Stimulated activated CD4-positive, alpha-beta T cell treated with anti-CD3 and anti-CD28 coated beads, Interleukin-1b, Interleukin-23, amount 100 ng/mL, for 4 hours (primary cell): ENCODE measurements at places on chromosomes 5 and 9.

DNA sequence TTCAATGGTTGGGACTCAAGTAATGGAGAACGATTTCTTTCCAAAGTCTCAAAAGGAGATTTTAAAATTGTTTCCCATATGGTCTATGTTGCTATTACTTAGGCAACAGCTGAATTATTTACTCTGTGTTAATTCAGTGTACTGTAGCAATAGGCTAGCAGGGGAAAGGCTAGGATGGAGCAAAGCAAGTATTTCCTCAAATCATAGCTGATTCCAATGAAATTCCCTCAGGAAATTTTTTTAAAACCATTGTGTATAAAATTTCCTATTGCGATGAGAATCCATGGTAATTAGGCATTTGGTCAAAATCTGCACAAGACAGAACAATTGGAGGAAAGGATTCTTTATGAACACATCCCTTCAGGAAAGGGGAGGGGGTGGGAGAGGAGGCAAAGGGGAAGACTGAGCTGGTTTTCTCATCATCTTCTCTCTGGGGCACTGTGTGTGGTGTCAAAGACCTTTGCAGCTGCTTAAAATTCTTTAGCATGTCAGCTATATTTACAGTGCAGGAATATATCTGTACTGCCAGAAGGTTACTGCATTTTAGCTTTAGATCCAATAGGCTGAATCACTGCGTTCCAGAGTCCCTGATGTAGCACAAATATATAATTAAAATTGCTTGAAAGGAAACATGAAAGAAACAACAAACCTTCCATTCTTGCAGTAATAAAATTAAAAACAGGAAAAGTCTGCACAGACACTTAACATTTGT lies 95.3 kb downstream of the ZNF608 start:
- no peak for DNase-seq

DNA sequence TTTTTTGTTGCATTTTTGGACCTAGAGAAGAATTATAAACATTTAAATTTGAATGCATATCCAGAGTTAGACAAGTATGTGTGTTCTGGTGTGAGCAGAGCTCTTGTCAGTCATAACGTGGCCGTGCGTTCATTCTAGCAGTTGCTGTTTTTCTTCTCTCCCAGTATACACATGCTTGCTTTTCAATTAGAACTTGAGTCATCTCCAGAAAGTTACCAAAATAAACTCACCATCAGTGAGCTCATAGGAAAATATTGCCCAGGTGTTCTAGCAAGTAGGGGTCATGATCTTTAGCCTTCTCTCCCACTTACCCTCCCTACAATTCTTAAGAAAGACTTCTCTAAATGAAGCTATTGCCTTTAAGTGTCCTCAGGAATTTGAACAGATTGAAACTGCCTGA lies 247.5 kb upstream of the TUT7 start:
- no peak for DNase-seq

DNA sequence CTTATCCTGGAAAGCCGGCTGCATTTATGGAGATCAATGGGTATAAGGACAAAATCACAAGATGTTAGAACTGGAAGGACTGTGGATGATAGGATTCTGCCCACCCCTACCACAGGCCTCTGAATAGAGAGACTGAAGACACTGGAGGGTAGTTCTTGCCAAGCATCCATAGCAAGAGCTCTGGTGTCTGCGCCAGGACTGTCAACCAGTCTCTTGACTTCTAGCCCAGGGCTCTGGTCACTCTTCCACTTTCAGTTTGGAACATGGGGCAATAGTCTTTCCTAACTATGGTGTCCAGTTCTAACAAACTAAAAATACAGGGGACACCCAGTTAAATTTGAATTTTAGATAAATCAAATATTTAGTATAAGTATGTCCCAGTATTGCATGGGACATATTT lies 23.4 kb downstream of the LARP1 start:
- DNase-seq: no peak

DNA sequence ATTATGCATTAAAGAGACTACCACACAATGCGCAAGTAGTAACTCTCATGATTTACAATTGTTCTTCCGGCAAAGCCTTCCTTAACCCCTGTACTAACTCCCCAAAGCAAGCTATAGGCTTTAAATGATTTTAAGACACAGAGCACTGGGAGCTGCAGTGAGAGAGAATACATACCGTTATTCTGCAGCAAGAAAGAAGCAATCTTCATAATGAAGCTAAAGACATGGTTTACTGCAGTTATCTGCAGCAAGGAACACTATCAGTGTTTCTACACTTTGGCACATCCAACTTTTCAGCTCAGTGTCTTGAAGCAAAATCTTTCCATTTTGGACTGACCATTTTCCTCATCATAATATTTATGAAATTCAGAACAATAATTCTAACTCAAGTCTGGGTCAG lies 61.0 kb downstream of the ZFR start:
- no peak for DNase-seq

DNA sequence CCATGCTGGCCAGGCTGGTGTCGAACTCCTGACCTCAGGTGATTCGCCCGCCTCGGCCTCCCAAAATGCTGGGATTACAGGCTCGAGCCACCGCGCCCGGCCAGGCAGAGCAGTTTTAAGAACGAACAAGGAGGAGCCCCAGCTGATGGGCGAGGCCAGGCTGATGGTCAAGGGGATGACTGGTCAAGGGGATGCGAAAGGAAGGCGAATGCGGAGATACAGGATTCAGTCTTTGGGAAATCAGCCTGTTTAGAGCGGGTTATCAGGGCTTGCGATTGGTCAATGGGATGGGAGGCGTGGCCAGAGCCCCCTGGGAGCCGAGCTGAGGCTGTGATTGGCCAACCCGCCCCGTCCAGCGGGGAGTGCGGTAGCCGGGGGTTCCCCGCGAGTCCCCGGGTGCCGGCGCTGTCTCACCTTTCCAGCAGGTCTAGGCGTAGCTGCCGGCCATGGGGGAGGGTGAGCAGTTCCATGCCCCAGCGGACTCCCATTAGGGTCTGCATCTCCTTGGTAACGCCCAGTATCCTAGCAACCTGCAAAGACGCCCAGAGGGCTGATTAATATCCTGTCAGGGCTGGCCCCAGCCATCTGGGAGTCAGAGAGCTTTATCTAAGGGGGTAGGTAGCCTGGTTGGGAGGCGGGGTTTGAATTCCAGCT lies 7.5 kb upstream of the TOR2A start:
- DNase-seq: no peak

- no peak for DNase-seq
These were observed 82.9 kb downstream of the TMEM215 start for GRCh38 chr9:32866273-32866672.

DNA sequence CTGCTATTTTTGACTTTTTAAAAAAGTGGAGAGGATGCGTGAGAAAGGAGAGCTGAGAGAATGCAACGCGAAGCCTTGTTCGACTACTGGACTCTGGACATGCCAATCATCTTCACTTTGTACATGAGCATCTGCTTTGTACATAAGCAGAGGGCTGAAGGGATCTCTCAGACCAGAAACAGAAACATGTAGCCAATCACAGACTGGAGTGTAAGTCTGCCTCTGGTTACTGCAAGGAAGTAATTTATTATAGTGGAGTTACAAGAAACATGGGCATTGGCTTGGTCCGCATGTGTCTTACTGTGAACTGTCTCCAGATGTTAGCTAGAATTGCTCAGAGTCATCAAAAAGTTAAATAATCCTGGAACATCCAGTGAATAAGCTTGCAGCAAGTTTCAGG lies 190.0 kb upstream of the GRAMD2B start:
- no peak for DNase-seq

DNA sequence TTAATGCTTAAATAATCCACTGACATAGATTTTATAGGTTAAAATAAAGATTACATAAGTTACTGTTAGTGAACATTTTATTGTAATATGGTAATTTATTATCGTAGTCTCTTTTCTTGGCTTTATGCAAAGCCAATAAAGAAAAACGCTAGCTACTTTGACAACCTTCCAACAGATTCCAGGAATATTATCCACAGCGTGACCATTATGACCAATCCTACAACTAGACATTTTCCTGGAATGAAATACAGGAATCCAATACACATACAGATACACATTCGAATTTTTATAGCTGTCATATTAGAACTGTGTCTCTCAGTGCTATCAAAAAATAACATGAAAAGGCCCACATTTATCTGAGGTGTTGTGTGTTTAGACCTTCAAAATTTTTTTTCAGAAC lies 13.1 kb downstream of the RPS23 start:
- no peak for DNase-seq

DNA sequence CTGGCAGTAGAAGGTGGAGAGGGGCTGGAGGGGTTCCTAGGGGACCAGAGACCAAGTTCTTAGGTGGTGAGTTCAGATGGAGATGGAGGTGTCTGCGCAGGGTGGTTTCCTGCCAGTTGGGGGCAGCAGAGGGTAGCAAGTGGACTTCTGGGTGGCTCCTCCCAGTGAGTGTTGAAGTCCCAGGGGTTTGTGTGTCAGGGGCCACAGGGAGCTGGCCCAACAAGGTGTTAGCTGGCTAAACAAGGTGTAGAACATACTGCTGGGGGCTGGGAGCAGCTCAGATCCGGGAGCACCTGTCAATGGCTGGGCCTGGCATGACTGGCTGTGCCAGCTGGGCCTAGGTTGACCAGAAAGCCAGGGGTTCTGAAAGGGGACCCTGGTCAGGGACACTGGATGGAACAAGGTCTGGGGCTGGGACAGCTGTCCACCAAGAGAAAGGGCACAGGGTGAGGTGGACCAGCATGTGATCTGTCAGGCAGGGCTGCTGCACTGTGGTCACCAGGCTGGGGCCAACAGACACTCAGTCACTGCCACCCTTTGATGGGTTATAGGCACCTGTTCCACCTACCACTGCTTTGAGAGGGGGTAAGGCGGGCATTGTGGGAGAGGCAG lies 35.6 kb downstream of the DAB2IP start:
- DNase-seq: peak; percentile 29

- DNase-seq: no peak
These were observed 59.6 kb downstream of the RICTOR start for GRCh38 chr5:39014561-39014960.

- no peak for DNase-seq
These were observed 820.8 kb upstream of the EDIL3 start for GRCh38 chr5:85205430-85205829.

- DNase-seq: no peak
These were observed 12.2 kb upstream of the MPDZ start for GRCh38 chr9:13291718-13292117.

- DNase-seq: no peak
These were observed 24.1 kb upstream of the VLDLR start for GRCh38 chr9:2597483-2597882.

DNA sequence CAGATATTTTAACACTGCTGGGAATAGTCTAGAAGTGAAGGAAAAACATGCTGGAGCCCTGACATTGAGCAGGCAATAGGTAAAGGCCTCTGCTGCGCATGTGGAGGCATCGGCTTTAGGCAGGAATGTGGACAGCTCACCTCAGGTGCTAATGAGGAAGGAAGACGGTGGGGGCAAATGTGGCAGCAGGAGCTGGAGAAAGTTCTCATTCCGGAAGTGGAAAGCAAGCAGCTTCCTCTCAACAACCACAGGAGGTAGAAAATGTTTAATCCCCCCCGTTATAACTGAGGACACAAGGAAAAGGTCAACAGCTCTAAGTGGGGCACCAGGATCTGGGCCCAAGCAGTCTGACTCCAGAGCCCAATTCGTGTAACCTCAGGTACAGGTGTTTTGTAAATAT lies 7.6 kb upstream of the RPS14 start:
- DNase-seq: no peak

DNA sequence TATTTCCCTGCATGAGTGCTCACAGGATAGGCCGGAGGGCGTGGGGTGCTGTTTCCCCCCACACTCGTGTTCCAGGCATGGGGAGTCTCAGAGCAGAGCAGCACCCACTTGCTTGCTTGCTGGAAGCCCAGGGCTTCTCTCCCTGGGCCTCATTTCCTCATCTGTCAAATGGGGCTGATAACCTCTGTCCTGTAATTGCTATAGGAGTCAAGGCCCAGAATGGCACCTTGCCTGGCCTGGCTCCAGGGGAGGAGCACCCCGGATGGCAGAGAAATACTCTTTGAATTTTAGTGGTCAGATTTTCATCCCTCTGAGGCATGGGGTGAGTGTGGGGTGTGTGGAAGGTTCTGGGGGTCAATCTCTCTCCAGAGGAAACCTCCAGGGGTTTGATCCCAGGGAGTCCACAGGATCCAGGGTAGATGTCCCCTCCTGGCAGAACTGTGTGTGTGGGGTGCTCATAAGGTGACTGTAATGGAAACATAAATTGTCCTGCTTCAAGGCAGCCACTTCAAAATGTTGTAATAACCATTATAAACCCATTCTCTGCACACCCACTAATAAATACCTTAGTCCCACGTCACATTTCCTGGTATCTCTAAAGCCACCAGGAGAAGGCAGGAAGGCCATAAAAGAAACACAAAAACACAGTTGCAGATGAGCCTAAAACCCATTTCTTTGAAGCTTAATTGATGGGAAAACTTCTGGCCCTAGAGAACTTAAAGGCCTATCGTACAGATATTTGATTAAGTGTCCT lies 272.2 kb downstream of the FSTL4 start:
- DNase-seq: no peak

GRCh38 chr5:176527246-176528222 lies 9.7 kb downstream of the RNF44 start:
- no peak for DNase-seq

- no peak for DNase-seq
These were observed 28.3 kb downstream of the OLFML2A start for GRCh38 chr9:124805186-124805585.

GRCh38 chr9:110440796-110441195 lies 103.1 kb upstream of the TXNDC8 start:
- DNase-seq: no peak

GRCh38 chr5:22391956-22392355 lies 461.2 kb downstream of the CDH12 start:
- DNase-seq: no peak

DNA sequence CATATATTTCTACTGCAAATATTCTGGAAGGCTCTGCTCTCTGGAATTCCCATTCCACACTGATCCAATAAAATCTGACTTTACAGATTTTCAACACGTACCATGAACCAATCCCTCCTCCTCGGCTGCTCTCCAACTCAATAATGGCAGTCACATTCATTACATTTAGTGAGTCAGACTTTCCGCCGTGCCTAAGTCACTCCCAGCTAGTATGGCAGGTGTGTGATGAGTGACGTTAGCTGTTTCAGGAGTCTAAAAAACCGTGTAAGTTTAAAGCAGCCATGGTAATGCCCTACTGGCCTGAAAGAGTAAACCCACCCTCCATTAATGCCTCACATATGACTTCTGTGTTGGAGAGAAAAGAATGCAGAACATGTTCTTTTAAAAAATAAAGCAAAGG lies 3.3 kb downstream of the FBN2 start:
- DNase-seq: no peak

GRCh38 chr5:157165261-157165660 lies 803 bp downstream of the GARIN3 start:
- DNase-seq: no peak

DNA sequence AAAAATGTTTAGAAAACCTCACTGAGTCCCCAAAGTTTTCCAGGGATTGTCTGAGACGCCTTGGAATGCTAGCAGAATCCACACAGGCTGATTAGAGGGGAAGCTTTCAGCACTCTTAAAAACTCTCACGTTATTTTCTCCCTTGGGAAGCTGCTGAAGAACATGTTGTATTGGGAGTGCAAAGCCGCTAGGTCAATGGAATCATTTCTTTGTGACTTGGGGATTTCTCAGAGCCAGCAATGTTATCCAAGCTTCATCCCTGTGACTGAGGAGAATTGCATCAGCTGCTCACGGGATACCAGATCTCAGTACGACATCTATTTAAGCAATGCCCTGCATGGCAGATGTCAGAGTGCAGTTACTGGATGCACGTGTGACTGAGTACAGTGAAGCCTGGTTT lies 426.4 kb upstream of the MPDZ start:
- DNase-seq: no peak

- DNase-seq: no peak
These were observed 32.6 kb upstream of the TTLL11 start for GRCh38 chr9:122125509-122126330.

GRCh38 chr9:129895376-129896268 lies 60.4 kb downstream of the USP20 start:
- DNase-seq: no peak

GRCh38 chr5:5341531-5342292 lies 80.8 kb upstream of the ICE1 start:
- no peak for DNase-seq
